Cerebellar nuclear complex (tissue), 1 donor: ENCODE measurements at places on chromosomes 6 and 20.

DNA sequence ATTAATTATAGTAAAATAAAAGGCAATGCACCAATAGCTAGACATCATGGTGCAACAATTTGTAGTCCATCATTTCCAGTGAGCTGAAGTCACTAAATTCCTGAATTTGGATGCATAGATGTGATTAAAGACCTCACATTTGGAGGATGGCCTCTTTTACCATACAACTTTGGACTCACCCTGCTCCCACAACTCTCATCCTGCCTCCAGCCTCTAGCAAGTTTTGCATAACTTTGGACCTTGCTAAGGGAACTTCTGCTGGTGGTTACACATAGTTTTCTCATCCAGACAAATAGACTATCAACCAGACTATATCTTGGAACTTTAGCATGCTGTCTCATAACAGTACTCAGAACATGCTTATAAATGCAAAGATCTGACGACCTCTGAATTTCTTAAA lies 12.8 kb upstream of the ELOVL2 start:
- DNase-seq: no peak

DNA sequence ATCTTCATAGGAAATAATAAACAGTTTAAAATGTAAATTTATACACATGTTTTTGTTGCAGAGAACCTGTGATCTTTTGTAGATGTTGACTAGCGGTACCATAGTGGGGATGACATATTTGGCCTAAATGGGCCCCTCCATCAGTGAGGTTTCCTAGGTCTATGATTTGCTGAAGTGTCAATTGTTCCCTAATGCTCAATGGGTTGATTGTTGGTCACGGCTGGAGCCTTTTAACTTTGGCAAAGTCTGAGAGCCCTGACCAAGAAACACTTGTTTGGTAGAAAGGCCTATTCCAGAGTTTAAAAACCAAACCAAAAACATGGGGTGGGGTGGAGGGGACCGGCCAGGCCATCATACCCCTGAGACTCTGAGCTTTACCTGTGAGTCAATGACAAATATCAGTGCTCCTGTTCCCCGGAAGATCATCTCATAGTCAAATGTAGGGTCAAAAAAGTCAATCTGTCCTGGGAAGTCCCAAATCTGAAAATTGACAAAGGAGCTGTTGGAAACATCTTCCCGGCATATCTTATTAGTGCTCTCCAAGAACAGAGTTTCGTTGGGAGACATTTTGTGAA lies 25.1 kb downstream of the RRAGD start:
- DNase-seq: no peak

DNA sequence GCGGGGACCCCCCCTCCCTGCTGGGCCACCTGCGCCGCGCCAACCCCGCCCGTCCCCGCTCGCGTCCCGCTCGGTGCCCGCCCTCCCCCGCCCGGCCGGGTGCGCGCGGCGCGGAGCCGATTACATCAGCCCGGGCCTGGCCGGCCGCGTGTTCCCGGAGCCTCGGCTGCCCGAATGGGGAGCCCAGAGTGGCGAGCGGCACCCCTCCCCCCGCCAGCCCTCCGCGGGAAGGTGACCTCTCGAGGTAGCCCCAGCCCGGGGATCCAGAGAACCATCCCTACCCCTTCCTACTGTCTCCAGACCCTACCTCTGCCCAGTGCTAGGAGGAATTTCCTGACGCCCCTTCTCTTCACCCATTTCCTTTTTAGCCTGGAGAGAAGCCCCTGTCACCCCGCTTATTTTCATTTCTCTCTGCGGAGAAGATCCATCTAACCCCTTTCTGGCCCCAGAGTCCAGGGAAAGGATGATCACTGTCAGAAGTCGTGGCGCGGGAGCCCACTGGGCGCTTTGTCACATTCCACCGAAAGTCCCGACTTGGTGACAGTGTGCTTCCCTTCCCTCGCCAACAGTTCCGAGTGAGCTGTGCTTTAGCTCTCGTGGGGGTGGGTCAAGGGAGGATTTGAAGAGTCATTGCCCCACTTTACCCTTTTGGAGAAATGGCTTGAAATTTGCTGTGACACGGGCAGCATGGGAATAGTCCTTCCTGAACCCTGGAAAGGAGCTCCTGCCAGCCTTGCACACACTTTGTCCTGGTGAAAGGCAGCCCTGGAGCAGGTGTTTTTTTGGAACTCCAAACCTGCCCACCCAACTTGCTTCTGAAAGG lies 2.1 kb downstream of the VEGFA start:
- DNase-seq: no peak

DNA sequence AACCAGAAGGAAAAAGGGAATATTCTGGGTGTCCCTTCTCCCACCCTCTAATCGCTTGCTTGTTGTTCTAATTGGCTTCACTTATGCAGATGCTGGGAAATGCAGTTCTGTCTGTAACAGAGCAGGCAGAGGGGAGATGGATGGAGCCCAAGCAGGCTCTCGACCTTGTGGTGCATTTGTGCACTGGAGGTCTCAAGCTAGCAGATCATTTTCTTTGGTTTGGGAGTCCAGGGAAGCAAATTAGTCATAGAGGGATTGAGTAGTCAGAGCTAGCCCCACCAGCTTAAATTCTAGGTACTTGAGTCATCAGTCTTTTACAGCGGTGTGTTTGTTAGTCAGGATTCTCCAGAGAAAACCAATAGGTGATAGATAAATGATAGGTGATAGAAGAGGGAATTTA lies 234.7 kb upstream of the ECI2 start:
- no peak for DNase-seq

GRCh38 chr6:165010556-165011535 lies 298.6 kb downstream of the C6orf118 start:
- no peak for DNase-seq

DNA sequence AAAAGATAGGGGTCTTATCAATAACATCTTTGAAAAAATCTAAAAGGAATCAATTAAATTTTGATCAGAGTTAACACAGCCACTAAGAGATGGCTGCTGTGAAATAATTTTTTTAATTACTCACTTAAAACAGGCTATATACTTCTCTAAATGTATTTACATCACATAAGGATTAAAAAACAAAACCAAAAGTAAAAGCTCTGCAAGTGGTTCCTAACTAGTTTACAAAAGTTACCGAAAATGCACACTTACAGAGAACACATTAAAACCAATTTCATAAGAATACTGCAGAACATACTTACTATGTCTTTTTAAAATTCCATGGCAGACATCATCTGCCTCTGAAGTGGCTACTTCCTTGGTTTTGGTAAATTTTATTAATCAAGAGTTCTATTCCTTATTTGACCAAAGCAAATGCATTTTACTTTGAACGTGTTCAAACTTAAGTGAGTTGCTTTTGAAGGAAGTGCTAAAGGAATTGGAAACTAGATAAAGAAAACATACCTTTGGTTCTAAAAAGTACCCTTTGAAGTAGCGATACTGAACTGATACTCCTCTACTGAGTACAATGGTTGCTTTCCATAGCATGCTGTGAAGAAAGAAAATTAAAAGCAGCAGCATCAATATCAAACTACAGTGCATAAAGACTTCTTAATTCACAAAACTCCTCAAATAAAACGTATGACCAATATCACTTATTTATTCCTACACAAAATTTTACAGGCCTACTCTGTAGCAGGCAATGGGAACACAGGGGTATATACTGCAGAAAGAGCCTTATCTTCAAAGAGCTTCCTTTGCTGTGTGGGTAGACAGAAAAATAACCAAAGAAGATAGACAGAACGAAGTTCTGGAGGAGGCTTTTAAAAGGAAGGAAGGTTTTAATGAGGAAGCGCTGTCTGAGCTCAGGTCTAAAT lies 157.1 kb upstream of the SHLD1 start:
- DNase-seq: no peak

- no peak for DNase-seq
These were observed 328.7 kb downstream of the LAMA2 start for GRCh38 chr6:129211626-129212025.

DNA sequence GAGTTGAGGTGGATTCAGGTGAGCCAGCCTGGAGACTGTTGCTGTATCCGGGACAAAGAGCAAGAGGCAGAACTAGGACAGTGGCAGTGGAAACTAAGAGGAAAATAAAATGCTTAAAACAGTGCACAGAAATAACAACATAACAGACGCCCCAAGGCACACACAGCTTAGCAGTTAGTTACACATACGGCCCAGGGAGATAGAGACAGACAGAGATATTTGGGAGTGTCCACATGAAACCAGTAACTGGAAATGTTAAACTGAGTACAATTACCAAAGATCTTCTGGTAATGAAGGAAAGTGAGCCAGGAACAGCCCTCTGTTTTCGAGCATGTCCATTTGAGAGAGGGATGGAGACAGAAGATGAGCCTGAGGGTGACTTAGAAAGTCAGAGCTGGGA lies 237.5 kb upstream of the QKI start:
- DNase-seq: no peak

DNA sequence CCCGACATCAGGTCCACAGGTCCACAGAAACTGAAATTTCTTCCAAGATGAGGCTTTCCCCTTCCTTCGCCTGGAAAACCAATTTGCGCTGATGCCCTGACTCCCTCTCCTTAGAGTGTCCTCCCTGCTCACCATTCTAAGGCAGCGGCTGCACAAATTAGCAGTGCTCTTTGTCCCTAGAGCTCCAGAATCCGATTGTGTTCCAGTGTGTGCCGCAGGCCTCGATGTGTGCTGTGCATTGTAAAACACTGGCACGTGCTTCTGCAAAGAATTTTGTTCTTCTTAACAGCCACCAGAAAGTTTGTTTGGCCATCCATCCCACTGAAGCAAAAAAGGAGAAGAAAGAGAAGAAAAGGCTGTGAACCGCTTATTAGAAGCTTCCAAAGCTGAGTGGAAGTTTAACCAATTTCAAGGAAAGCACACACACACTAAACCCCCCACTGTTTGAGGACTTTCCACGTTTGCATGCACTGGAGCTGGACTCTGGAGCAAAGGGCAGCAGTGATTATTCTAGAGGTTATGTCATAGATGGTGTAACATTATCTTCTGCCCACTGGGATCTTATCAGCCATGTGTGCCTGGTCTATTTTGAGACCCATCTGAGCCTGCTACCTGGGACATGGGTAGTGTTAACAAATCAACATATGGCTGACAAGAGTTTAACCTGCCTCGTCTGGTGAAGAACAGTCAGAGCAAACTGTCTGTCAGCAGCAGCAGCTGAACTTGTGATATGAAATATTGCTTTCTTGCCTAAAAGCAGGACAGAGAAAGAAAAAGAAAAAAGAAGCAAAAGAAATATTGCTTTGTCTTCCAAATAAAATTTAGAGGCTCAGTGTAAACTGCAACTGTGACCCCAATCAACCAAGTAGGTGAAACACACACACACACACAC lies 64.9 kb upstream of the RREB1 start:
- no peak for DNase-seq

DNA sequence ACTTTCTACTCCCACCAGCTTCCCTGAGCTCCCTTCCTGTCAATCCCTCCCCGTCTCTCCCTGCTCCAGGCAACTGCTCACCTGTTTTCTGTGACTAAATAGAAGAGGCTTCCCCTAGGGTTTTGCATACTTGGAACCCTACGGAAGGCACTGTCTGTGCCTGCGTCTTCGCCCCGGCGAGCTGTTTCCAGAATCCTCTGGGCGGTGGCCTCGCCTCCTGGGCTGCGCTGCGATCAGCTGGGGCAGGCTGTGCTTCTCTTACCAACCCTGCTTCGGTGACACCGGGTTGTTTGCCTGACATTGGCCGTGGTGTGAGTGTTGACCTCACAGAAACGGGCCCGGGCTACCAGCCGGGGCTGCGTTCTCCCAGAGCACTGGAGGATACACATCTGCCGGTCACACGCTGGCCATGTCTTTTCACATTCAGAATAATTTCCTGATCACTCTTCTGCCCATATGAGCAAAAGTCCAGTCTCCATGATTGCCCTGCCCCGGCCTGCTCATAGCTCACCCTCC lies 29.4 kb upstream of the CCR6 start:
- DNase-seq: no peak

DNA sequence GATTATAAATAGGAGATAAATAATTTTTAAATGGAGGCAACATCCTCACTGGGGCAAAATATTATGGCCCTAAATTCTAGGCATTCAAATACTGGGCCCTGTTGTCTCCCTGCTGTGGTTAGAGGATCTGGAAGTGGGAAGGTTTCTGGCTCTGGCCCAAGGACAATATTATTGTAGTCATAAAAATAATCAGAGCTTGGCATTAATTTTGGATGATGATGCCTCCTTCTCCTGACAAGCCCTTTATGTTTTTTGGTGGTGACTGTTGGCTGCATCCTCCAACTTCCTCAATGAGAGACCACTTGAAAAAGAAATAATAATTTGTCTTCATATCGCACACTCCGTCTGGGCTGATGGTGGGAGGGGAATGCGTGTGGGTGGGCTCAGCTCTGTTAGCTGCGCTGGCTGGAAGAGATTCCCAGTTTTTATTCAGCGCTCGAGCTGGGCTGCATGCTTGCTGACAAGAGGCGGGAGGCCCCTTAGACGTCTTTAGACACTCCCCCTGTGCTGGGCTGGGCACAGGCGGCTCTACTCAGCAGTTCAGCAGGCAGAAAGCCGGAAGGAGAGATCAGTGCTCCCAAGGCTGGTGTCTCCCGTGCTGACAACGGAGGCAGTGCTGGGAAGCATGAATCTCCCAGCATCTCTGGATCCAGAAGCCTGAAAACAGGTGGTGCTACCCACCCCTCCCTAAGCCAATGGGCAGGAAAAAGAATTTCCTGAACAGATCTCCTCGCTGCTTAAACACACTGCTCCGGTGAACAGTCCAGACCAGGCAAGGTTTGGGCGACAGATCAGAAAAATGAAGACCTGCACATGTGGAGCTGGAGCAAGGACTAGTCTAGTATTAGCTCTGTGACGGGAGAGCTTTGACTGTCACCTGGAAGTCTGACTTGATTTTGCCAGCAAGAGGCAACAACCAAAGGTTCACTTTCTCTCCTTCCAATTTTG lies 97.7 kb downstream of the SYCP2 start:
- DNase-seq: peak; percentile 43

DNA sequence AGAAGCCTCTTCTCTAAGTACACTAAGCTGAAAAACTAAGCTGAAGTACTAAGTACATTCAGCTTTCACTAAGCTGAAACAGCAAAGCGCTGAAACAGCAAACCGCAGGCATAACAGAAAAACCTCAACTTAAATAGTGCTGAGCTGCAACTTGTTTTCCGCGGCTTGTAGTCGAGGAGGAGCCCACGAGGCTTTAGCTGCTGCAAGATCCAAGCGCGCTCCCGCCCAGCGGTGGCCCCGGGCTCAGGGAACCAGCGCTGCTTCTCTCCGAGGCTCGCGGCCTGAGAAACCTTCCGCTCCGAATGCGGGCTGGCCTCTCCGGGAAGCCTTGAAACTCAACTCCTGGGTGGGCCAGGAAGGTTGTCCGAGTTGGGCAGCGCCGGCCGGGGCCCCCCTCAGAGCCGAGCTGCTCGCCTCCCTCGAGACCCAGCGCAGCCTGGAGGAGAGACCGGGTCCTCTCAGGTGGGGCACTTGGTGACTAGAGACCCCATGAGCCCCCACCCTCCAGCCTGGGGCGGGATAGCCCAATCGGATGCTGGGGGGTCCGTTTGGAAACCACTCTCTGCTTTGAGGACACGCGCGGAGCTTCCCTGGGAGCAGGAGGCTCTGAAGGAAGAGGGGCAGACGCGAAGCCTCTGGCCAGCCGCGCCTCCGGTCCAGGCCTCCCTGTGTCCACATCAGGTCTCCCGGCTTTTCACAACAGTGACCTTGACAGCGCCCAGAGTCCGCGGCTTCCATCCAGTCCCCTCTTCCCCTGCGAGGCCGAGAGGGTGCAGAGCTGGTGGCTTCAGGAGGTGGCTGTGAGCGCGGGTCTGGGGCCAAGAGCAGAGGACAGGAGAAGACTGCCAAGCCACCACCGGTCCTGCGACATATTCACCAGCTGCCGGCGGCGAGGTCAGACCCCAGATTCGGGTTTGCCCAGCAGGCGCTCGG lies 38.1 kb upstream of the HLA-E start:
- no peak for DNase-seq
